ENCODE measurements at places on chromosomes 3 and 15.

- no peak for ATAC-seq
Measured at GRCh38 chr15:57675481-57676181, 30.9 kb upstream of the POLR2M start.

DNA sequence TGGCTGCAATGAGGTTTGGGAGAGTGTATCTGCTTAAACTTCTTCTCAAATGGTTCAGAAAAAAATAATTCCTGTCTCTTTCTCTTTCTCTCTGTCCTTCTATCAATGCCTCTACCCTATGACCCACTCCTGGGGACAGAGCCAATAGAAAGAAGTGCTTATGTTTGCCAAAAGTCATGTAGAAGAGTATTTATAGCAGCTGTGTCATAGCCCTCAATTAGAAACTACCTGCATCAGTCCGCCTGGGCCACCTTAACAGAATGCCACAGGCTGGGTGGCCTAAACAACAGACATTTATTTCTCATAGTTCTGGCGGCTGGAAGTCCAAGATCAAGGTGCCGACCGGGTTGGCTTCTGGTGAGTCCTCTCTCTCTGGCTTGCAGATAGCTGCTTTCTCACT, 92.5 kb downstream of the HMG20A start:
- no peak for ATAC-seq

DNA sequence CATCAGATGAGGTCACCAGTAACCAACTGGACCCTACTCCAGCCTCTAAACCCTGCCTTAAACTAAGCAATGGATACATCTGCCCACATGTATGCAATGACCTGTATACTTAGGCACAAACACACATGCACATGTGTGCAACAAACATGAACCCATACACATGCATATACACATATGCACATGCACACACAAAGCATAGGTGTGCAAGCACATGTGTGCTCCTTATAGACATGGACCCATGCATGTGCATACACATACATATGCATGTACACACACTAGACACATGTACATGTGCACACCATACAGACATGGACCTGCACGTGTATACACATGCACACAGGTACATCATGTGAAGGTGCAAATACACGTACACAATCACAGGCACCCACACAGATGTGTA, 8.6 kb upstream of the TRH start:
- no peak for ATAC-seq

DNA sequence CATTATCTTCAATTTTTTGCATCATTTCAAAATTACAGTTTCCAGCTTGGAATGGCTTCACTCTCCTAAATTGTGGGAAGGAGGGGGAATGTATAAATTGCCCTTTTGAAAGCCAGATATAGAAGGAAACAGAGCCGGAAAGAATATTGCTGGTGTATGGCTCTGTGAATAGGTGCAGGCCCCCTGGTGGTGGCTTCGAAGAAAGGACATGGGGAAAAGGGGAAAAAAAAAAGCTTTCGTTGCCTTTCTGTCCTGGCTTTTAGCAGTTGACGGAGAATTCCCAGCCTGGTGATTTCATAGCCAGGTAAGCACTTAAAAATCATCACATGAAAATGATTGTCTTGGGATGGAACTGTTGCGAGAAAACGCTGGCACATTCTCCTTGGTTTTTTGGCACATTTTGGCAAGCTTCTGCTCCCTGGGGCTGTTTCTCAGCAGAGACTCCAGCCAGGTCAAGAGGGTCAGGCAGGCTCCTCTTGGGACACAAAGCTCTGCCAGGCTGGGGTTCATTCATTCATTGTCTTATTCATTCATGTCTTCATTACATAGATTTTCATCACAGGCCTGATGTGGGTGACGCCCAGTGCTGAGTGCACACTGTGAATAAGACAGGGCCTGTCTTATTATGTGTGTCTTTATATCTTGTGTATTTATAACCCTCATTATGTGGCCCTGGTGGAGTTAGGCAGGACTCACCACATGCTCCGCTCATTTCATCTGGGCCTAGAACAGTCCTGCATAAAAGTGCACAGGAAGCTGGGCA, 300.0 kb upstream of the TPM1 start:
- ATAC-seq, result peak; percentile 92

DNA sequence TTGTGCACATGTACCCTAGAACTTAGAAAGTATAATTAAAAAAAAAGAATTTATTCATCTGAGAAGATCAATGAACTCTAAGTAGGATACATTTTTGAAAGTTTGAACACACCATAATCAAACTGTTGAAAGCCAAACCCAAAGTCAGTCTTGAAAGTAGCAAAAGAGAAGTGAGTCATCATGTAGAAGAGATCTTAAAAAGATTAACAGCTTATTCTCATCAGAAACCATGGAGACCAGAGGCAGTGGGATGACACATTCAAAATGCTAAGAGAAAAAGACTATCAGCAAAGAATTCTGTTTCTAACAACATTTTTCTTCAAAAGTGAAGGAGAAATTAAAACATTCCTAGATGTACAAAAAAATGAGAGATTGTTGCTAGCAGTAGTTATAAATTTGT, 60.7 kb downstream of the TIMP4 start:
- no peak for ATAC-seq

GRCh38 chr15:73699249-73700040, 15.3 kb downstream of the CD276 start:
- no peak for ATAC-seq

DNA sequence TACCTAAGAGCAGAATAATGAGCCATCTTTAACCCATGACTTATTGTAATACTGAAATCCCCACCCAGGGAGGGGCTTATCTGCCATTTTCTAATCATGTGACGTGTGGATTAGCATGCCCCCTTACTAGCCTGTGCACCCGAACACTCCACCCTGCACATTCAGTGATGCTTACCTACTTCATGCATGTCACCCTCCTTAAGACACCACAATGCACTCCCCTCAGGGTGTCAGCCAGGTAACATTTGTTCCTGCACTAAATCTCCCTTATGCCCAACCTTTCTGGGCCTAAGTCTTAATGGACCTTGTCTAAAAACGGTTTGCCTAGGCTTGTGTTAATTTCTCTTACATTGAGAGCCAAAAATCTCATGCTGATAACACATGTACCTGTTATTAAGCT, 336.6 kb downstream of the OCA2 start:
- ATAC-seq, result no peak

Measured in gastroesophageal sphincter (tissue), 4 donors.